Fibroblast of mammary gland (primary cell): ENCODE measurements at places on chromosomes 4 and X.

GRCh38 chrX:13863324-13863723 lies 46.4 kb upstream of the GPM6B start:
- peak; percentile 20 for DNase-seq

- peak; percentile 90 for DNase-seq
Measured at GRCh38 chr4:80266253-80266901, at the start of gene FGF5. FGF5 (plus strand) TSS chr4:80266664; CDS start chr4:80266825, 161 bp downstream.

DNA sequence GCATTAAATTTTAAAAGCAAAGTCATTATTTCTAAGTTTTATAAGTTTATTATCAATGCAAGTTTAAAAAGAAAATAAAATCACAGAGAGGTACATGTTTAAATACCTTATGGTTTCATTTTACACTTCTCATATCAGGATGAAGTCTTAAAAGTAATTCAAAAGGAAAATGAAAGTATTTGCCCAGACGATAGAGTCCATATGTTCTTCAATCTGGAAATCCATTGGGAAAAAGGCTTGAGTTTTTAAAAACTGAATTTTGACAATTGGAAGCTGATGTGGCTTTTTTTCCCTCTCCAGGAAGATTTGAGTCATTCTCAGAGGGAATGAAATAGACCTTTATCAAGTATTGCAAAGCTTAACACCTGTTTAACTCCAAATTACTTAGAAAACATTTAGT lies 37.1 kb downstream of the MAB21L2 start:
- peak; percentile 12 for DNase-seq

- DNase-seq = no peak
Measured at GRCh38 chr4:168398589-168398988, 80.0 kb upstream of the DDX60 start.

DNA sequence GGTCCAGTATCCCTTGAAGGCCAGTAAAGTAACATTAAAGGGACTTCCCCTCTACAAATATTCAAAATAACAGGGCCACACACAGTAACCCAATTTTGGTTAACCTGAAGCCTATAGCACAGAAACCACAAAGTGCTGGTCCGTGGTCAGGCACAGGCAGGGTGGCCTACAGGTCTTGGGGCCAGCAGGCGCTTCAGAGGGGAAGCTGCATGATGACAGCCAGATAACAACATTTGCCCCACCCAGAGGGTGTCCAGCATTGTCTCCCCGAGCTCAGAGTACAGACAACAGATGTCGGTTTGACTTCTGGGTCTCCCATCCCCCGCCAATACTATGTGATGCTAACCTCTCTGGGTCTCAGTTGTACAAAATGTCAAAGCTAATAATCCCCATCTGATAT lies 51.1 kb downstream of the SH3KBP1 start:
- no peak for DNase-seq

GRCh38 chr4:90122355-90122748 lies 4.8 kb upstream of the CCSER1 start:
- DNase-seq = no peak

DNA sequence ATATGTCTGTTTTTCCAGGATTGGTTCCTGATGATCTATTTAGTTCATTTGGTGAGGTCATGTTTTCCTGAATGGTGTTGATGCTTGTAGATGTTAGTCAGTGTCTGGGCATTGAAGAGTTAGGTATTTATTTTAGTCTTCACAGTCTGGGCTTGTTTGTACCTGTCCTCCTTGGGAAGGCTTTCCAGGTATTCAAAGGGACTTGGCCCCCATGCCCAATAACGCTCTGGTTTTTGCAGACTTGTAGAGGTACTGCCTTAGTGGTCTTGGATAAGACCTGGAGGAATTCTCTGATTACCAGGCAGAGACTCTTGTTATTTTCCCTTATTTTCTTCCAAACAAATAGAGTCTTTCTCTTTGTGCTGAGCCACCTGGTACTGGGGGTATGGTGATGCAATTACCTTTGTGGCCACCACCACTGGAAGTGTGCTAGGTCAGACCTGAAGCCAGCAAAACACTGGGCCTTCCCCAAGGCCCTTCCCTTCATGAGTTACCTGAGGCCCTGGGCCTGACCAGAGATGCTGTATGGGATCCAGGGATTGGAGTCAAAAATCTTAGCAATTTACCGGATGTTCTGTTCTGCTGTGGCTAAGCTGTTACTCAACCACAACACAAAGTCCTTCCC lies 63.3 kb upstream of the RXFP1 start:
- no peak for DNase-seq

GRCh38 chr4:44765116-44765515 lies 38.8 kb upstream of the GNPDA2 start:
- no peak for DNase-seq

DNA sequence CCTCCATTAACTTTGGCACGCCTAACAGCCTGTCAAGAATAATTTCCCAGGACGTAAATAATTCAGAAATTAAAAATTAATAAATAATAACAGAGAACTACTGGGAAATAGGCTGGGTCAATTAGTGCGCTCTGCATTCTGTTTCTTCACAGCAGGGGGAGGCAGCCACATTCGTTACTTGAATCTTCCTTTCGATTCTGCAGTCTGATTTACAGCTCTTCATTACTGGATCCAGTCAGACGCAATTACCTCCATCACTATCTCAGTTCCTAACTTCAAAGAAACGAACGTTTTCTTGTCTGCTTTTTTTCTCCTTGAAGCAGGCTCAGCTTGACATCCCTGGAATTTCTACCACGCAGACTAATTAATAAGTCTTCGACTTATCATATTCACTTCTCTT lies 9.0 kb upstream of the RPL34 start:
- DNase-seq = peak; percentile 43

GRCh38 chrX:115561605-115562479 lies 868 bp downstream of the PLS3 start:
- DNase-seq = peak; percentile 34

- peak; percentile 23 for DNase-seq
Measured at GRCh38 chr4:102574317-102574716, 73.2 kb downstream of the NFKB1 start.

DNA sequence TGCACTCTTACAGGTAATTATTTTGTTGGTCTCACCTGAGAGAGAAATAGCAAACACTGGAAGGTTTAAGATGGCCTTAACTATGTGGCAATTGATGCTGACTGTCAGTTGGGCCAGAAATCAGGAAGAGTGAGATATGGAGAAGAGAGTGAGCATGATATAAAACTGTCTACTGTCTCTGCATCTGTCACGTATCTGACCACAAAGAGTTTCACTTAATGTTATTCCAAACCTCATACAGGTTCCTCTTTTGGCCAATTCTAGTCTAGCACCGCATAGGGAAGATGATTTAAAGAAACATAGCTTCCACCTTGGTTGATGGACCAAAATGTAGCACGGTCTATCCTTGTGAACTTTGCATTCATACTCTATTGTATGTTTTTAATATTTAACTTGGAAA lies 381.0 kb upstream of the BOD1L1 start:
- no peak for DNase-seq

DNA sequence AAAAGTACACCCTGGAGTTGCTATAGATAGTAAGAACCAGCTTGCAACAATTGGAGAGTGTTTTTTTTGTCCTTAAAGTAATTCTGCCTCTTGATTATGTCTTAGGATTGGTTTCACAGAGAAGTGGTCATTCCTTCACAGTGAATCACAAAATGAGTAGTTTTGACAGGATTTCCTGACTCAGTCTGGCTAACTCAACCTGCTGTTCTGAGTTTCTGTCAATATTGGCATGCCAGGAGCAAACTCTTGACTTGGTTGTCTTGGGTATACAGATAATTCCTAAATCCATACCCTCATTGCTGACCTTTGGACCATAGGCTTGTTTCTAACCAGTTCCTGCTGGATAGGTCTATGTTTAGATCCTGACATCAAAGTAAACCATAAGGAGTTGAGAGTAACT lies 9.4 kb downstream of the FHIP1A start:
- peak; percentile 88 for DNase-seq

DNA sequence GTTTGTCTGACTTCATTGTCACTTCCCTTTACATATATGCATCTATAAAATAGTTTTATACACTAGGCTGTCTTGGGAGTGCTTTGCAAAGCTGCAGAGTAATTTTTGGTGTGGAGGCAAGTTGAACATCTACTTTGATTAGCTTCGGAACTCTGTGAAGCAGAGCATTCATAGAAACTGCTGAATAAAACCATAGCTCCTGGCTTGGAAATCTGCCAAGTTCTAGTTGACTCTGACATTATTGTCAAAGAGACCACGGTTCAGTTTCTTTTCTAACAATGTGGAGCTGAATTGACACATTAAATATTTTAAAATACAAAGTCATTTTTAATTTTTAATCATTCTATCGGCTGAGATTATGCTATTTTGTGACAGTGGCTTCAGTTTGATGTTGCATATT lies 335.0 kb downstream of the BMPR1B start:
- no peak for DNase-seq

DNA sequence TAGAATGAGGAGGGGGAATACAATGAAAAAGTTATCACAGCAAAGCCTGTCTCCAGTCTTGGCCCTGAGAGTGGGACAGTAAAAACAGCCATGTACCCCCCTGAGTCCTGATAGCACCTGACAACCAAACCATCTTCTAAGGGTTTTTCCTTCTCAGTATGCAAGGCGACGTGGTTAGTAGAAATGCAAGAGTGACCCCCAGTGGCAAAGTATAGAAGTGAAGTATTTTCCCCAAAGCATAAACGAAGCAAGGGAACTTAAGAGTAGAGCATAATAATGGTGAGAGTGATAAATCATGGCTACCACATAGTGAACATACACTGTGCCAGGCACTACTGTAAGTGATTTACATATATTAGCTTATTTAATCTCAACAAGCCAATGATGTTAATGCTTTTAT lies 52.8 kb downstream of the FAM47C start:
- peak; percentile 46 for DNase-seq

- DNase-seq = no peak
Measured at GRCh38 chrX:32155044-32155638, 1056.2 kb downstream of the DMD start.

DNA sequence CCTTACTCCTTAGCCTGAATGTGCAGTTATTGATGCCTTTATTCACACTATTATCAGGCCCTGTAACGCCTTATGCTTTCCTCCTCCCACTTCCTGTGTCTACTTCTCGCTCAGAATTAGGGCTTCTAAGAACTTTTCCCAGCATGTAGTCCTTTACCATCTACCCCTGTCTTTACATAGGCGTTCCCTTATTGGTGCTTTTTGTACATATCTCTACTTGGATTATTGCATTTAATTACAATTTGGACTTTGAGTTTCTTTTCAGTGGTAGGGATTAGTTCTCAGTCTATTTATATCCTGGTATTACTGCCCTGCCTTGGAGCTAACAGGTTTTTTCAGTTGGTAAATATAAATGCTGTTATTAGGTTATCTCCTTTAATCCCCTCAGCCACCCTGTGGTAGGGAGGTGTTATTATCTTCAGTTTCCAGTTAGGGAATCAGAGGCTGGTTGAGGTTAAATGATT lies 84.0 kb downstream of the RBPJ start:
- DNase-seq = no peak

GRCh38 chr4:116215622-116216021 lies 869.8 kb downstream of the TRAM1L1 start:
- DNase-seq = no peak

DNA sequence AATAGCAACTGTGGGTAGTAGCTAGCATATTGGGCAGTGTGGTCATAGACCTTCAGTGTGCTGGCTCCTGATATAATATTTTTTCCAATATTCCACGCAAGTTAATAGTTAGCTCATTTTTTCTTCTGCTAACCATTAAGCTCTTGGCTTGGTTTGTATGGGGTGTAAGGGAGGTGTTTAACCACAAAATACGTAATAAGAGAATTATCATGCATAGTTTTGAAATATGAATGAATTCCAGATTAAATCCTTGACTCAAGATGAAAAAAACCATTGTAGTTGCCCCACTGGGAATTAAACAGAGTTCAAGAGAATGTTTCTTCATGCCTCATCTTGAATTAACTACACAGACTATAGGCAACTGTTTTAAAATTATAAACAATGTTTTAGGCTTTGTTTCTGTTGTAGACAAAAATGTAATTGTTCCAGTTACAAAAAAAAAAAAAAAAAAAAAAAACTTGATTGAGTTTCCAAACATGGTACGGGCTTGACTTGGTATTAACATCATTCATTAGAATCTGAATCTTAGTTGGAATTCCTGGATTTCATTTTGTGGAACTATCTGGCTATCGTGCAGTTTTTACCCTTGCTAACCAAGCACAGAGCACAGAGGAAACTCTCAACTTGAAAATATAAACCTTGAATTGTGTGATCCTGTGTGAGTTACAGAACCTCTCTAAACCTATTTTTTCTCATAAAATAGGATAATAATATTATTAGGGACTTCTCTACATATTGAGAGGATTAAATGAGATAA lies 28.4 kb downstream of the CXCL1 start:
- DNase-seq = peak; percentile 96

GRCh38 chr4:30863021-30863420 lies 142.9 kb downstream of the PCDH7 start:
- DNase-seq = peak; percentile 63

GRCh38 chrX:110678591-110678990 lies 117.0 kb downstream of the CHRDL1 start:
- no peak for DNase-seq

DNA sequence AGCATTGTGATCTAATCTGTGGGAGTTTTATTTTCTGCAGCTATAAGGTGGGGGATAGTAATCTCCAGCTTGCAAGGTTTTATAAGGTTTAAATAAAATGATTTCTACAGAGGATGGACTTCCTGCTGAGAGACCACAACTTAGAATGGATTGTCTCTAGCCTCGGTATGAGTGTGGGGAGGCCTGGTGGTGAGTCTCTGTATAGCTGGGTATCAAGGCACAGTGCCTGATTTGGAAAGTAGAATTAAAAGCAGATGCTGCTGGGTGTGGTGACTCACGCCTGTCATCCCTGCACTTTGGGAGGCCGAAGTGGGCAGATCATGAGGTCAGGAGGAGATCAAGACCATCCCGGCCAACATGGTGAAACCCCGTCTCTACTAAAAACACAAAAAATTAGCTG lies 162.0 kb upstream of the GATB start:
- DNase-seq = peak; percentile 75

DNA sequence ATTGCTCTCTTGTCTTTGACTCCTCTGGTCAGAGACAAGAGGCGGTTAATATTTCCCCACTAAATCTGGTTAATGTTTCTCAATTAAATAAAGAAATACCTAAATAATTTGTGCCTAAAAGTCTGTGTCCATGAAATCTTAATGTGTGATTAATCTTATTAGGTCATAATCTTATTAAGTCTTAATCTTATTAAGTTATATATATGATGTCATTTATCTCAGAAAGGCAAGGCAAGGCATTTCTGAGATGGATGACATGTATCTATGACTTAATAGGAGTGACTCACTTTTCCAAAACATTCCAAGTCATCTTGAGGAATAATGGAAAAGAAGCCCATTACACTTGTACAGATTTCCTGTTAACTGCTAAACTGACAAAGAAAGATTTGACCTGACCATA lies 74.7 kb downstream of the TRAM1L1 start:
- no peak for DNase-seq

DNA sequence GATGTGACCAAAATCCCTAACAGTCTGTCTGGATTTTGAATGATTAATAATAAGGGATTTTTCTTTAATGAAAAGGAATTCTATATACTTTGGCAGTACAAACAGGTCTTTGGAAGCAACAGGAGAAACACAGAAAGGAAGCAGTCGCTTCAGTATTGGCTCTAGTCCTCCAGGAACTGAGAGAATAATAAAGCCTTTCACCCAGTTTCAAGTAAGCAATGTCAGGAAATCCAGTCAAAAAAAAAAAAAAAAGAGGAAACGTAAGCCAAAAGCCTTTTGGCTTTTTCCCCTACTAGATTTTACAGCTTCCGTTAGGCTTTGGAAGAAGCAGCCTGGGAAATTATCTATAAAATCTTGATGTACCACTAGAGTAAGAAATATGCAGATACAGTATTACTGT lies 61.7 kb upstream of the HDAC8 start:
- DNase-seq = peak; percentile 39
